ENCODE measurements at places on chromosomes 2 and 18.

- no peak for DNase-seq
Observed at GRCh38 chr18:5302606-5303005, 7.1 kb upstream of the ZBTB14 start.

- no peak for DNase-seq
Observed at GRCh38 chr2:6977786-6978185, 60.6 kb downstream of the RNF144A start.

GRCh38 chr2:129717560-129718130 is 261.8 kb upstream of the RAB6C start:
- no peak for DNase-seq

DNA sequence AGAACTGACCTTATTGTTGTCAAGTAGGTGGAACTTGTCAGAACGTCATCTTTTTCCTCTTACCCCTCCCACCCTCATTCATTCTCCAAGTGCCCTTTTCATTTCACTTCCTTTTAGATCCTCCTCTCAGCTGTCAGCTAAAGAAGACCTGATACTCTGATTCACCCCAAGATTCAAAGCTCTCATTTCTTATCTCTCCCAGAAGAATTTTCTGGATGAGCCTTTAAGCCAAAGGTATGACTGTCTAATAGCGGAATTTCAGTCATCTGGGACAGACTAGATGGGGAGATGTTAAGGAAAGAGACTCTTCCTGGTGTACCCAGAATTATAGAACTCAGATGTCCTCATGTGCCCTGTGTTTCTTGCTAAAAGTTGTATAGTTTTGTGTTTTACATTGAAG is 53.9 kb downstream of the TCF7L1 start:
- DNase-seq, result no peak

GRCh38 chr2:69642709-69643601 is 584 bp downstream of the AAK1 start:
- peak; percentile 69 for DNase-seq

- no peak for DNase-seq
Observed at GRCh38 chr2:73920577-73921545, 5.8 kb upstream of the DGUOK start.

Data from mammary epithelial cell (primary cell).